ENCODE measurements at places on chromosomes 3 and 15.

DNA sequence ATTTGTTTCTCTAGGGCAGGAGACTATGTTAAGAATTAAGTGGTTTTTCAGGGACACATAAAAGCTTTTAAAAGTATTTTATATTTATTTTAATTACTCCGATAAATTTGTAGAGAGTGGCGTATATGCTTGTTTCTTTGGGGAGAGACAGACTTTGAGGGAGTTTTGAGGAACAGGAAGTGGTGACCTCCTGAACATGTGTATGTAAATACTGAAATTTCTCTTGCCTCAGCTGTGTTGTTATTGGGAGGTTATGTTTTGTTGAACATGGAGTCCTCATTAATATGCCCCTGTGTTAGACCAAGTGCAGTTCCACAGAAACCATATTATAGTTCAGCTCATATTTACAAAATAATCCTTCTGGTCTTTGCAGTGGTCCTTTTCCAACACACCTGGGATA, 41.8 kb upstream of the UTS2B start:
- DNase-seq = no peak

GRCh38 chr3:79063624-79064023, 704.2 kb downstream of the ROBO1 start:
- no peak for DNase-seq

DNA sequence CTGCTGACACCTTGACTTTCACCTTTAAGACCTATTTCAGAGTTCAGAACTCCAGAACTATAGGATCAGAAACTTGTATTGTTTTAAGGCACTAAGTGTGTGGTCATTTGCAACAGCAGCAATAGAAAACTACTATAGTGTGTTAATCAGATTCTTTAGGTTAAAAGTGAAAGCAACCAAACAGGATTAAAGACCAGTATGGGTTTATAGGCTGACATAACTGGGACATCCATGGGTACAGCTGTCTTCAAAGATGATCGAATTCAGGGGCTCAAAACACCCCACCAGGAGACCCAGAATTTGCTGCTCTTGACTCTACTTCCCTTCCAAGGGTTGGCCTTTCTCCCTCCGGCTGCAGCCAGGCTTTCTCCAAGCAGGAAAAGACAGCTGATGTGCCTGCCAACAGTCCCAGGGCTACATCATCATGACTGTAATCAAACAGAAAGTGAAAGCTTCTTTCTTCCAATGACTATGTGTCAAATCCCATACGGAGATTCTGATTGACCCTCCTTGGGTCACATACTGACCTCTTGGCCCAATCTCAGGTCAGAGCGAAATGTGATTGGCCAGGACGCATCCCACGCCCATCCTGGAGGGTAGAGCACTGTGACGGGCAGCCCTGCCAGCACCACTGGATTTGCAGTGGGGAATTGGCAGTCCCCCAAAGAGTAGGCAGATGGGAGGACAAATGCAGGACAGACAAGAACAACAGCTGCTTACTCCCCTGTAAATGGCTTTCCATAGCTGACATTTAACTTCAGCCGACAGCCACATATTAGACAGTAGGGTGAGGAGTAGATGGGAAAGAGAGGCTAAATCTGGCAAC, 51.4 kb upstream of the RNF7 start:
- DNase-seq = peak; percentile 70

- no peak for DNase-seq
Observed at GRCh38 chr3:144350125-144350524, 378.5 kb downstream of the DIPK2A start.

DNA sequence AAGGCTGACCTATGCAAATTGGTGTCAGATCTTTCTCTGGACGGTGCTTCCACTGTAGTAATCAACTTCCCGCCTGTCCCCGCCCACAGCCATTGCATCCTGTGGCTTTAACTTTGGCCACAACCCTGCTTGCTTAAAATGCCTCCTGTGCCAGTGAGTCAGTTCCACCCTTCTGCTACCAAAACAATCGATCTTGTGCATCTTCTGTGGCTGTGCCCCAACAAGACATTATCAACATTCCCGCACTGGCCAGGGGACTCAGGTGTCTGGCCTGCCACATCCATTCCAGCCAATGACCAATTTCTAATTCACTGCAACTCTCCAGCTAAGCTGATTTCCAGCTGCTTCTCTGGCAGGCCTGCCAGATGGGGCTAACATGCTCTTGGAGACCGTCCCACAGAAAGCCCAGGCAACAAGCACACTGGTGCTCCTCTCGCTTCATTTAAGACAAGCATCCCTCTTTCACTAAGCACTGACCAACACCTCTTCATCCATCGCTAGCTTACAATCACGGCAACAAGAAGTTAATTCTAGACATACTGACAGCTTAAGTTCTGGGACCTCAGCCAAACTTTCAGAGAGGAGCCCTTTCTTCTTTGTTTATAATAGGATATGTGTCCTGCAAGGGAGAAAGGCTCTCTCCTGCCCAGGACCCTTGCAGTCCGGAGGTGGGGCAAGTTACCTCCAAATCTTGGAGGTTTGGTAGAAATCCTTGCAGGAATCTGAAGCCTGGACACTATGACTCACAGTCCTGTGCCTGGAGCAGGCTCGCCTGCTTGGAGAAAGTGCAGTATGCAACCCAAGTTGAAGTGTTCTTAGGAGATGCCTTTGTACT, 6.7 kb downstream of the CA12 start:
- DNase-seq = peak; percentile 80

DNA sequence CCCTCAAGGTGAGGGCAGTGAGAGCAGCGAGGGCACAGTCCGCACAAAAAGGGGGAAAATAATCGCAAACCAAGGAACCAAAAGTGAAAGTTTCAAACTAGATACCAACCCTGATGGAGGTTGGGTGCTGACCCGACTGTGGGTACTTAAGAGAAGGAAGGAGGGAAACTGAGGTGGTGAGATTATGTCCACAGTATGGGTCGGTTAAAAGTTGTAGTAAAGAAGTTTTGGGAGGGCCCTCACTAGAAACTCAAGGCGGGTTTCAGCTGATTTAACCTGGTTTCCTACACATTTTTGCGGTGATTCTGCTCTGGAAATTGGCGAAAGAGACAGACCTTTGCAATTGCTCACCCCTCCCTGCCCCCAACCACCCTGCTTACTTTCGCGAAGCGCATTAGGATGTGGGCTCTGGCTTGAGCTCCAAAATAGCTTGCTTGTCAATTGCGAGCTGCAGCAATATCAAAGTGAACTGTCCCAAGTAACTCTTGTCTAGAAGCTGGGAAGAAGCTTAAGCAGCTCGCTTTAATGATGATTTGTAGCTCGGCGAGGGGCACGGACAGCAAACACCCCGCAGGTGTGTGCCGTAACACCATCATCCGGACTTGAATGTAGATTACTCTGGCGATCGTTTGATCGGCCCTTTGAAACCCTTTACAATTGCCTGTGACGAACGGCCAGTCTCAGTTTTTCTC, 15.8 kb downstream of the SOX2 start:
- DNase-seq = no peak

- peak; percentile 62 for DNase-seq
Observed at GRCh38 chr3:172511783-172512762, 11.2 kb downstream of the TNFSF10 start.

DNA sequence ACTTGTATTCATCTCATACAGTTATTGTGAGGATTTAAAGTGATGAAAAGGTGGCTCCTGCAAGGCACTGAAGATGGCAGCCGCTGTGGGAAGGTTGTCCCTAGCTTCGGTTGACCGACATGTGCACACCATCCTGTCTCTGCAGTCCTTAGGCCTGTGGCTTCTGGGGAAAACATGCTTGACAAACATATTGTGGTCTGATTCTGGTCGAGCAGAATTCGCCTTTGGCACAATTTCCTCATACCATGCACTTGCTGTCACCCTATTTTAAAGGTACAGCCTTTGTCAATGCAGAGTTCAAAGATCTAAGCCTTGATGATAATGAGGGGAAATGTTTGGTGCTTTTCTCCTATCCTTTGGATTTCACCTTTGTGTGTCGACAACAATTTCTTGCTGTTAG, 50.9 kb downstream of the PRICKLE2 start:
- DNase-seq = no peak

DNA sequence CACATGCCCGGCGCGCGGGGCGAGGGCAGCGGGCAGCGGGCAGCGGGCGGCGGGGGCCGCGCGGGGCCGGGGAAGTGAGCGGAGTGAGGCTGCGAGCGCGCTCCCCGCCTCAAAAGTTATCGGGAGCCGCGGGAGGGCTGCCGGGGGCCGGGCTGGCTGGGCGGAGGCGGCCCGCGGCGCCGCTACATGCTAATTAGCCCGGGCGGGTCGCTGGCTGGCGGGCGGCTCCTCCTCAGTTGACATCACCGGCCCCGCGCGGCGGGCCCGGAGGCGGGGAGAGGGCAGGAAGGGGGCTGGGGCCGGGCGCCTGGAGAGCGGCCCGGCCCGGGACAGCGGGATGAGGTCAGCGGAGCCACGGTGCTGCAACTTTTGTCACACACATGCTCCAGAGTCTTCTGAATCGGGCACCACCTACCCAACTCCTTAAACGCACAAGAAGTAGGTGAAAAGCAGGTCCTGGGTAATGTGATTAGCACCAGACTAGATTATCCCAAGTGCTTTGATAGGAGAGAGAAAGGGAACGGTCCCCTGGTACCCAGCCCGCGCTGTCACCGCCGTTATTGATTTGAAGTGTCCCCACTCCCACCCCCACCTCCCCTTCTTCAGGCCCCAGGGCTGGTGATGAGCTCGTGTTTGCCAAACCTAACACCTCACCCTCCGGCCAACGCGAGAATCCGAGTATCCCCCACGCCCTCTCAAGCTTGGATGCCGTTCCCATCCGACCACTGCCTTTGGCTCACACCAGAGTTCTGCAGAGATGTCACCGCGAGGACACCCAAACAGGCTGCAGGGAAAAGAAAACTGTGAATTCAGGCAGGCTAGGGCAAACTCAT, at the start of gene HEG1:
Gene HEG1, minus strand, starts transcription at position 85 of the 833 bp plus-strand sequence. CDS start 107 bp downstream, outside the sequence.
- DNase-seq = peak; percentile 87

GRCh38 chr15:80660119-80660518, 35.0 kb upstream of the ABHD17C start:
- DNase-seq = peak; percentile 78

DNA sequence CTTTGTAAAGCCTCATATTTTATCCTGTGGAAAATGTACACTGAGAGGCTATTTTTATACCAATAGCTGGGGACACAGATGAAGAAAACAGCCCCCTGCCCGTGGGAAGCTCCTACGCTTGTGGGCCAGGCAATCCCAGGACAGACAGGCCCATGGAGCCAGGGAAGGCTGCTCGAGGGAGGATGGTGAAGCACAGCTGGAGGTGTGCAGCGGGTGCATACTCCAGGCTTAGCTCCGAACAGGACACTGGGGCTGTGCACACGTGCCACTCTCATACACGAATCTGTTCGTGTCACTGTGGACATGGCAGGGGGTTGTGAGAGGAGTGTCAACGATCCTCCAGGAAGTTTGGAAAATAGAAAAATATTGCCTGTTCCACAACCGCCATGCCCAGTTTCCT, 36.1 kb downstream of the SMAD6 start:
- no peak for DNase-seq

DNA sequence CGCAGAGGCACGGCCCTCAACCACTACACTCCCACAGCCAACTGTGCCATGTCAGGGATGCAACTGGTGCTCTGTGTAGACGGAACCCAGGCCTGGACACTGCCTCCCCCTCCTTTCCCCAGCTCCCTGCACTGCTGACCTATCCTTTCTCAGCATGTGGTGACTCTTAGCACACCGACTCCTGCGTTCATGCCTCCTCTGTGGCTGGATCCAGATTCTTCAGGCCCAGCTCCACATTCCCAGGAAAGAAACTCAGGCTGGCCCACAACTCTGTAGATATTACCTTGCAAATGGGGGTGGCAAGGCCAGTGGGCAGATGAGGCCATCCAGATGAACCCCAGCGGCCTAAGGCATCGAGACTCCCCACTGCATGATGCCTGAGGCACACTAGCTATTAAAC, 272.7 kb downstream of the OCA2 start:
- no peak for DNase-seq

DNA sequence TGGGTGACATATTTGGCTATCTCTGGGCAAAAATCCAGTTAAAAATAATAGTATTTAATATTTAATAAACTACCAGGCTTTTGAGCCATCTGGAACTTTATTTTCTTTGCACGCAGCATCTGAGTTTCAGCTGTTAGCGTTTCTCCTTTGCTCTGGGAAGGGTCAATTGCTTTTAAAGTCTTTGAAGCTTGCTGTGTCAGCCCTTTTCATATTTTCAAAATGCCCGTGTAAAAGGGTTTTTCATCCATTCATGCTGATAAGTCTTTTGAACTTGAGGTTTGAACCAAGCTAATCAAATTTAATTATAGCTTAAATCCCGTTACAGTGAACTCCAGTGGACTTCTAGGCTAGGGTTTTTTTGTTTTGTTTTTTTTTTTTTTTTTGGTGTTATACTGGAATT, 79.1 kb downstream of the SLC25A26 start:
- DNase-seq = no peak

DNA sequence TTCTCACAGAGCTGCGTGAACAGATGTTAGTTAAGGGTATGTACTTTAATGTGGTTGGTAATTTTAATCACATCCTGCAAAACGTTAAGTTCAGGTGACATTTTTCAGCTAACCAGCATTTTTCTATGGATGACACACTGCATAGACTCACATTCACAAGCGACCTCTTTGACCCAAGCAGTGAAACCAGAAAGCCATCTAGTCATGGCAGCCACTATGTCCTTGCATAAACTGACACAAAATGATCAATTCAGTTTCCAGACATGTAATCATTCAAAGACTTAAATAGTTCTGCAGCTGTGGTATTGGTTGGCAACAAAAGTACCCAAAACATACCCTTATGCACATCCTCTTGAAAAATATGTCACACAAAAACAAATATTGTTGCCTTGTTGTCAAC, 7.4 kb upstream of the CAPN7 start:
- no peak for DNase-seq

DNA sequence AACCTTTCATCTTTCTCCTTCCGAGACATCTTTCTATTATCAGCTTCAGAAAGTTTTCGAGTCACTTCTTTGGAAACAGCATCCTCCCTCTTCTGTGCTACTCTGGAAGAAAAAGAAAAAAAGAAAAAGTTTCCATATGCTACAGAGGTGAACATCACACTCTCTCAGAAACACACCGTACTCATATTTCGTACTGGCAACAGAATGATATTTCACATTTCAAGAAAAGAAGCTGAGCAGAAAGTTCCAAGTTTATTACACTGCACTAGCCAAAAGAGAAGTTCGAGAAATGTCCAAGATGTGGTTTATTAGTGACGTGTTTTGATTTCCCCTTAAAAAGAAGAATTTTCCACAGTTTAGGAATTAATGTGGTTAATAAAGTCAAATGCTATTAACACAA, 6.0 kb downstream of the SSR3 start:
- peak; percentile 41 for DNase-seq

DNA sequence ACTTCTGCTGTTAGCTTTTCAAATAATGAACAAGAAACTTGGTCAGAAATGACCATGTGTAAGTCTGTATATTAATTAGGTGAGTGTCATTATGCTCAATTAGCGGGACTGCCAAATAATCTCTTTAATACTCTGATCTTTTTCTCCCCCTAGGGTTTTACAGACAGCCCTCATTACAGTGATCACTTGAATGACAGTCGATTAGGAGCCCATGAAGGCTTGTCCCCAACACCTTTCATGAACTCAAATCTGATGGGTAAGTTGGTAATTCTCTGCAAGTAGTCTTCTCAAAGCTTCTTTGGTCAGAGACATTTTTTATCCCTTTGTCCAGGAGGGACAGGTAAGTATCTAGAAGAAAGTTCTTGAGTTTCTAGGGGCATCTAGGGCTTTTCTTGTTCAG, 173.2 kb downstream of the TCF12 start:
- no peak for DNase-seq

GRCh38 chr3:114700637-114701234, 406.9 kb downstream of the TIGIT start:
- no peak for DNase-seq

- DNase-seq = peak; percentile 43
Observed at GRCh38 chr15:33135355-33135781, 59.1 kb downstream of the FMN1 start.

GRCh38 chr3:8279476-8279875, 222.1 kb upstream of the LMCD1 start:
- no peak for DNase-seq
